ENCODE measurements at places on chromosomes 11 and 22.

DNA sequence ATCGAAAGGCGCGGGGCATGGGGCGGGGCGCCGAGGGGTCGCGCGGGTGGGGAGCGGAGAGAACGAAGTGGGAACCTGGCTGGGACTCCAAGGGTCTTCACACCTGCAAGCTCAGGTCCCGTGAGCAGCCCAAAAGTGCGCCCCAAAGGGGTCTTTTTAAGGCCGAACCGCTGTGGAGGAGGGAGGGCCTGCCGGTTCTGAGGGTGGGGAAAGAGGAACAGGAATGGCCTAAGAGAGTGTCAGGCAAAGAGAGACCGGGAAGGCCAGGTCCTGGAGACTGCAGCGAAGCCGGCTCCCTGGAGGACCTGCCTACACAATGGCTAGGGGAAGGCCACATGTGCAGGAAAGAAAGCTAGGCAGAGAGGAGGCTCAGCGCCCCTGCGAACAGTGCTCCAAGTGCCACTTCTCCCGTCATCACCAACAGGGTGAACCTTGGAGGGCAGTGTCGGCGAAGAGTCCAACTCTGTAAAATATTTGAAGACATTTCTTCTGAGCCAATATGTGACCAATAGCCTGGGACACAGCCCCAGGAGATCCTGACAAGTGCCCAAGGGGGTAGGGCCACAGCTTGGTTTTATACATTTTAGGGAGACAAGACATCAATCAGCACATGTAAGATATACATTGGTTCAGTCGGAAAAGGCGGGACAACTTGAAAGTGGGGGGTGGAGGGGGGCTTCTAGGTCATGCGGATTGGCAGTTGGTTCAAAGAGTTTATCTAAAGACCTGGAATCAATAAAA is 710 bp upstream of the DGCR2 start:
- no peak for DNase-seq

- DNase-seq = no peak
These were observed 112.0 kb upstream of the ARHGAP42 start for GRCh38 chr11:100574894-100575769.

- no peak for DNase-seq
These were observed 93.7 kb downstream of the ZC3H12C start for GRCh38 chr11:110186867-110187266.

DNA sequence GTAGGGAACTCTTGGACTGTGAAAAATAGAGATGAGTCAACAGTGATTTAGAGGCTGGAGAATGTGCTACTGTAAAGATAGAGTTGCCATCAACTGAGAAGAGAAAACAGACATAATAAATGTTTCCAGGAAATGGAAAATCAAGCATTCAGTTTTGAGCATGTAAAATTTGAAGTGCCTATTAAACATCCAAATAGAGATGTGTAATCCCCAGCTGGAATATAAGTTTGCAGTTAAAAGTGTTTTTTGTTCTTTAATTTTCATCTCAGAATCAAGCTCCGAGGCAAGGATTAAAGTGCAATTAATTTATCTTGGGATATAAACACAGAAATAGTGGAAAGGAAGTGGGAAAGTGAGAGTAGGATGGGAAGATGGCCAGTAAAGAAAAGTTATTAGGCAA is 666.0 kb upstream of the RAG2 start:
- DNase-seq = no peak

- DNase-seq = no peak
These were observed 7.0 kb downstream of the RIBC2 start for GRCh38 chr22:45420539-45420938.

DNA sequence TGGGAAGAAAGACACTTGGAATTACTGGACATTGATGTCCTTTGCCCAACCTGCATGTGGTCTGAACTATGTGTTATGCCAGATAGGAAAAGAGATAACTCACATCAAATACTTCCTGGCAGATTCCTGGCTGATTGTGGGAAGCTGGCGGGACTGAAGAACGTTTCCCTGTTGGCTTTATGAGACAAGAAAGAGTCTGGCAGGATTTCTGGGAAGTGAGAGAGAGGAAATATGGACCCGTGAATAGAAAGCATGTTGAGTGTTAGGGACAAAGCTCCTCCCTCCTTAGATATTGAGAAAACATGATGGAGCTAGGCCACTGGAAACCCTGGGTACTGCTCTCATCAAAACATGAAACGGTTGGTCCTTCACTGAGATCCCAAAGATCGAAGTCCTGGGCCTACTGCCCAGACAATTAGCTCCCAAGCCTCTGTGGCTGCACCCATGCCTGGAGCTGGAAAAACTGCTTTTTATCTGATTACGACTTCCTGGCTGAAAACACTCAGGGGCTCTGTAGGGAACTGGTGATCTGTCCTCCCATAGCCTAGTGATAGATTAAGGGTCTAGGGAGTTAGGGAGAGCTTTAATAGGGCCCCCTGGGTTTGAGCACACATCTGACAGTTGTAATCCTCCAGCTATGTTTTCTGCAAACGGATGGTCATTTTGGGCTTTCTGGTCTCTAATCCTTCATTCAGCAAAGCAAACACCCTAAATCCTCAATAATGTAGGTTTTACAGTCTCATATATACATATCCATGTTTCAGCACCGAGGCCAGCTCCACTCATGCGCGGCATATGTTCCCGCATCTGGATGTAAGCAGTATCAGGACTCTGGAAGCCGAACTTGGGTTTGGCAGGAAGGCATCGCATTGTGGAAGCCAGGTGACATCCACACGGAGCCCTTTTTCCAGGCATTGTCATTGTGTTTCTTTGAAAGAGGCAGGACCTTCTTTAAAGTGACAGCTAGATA is 6.1 kb upstream of the B3GAT1 start:
- no peak for DNase-seq
